Stimulated activated CD8-positive, alpha-beta memory T cell treated with anti-CD3 and anti-CD28 coated beads, Interleukin-4, amount 100 ng/mL, for 1 hour (primary cell): ENCODE measurements at places on chromosomes 7 and 10.

DNA sequence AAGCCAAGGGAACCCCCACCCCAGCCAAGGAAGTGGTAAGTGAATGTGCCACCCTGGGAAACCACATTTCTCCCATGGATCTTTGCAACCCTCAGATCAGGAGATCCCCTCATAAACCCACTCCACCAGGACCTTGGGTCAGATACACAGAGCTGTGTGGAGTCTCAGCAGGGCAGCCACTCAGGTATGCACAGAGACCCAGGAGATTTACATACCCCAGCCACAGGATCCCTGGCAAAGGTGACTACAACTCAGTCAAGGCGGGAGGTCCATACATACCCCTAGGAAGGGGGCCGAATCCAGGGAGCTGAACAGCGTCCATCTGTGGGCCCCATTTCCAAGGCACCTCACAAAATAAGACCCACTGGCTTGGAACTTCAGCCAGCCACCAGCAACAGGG lies 293.4 kb downstream of the CTNNA3 start:
- DNase-seq, result no peak

DNA sequence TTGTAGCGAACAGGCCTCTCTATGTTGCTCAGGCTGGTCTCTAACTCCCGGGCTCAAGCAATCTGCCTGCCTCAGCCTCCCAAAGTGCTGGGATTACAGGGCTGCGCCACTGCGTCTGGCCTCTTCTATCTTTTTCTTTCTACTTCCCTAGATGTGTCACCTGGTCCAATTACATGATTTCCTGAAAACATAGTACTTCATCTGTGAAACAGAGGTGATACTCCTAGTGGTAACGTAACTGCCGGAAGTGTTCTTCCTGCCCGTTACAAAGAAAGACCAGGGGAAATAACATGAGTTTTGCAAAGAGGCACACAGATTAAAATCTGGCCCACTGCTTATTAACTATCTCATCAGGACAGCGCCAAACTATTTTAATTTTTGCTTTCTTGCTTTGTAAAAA lies 18.4 kb upstream of the HGF start:
- no peak for DNase-seq

DNA sequence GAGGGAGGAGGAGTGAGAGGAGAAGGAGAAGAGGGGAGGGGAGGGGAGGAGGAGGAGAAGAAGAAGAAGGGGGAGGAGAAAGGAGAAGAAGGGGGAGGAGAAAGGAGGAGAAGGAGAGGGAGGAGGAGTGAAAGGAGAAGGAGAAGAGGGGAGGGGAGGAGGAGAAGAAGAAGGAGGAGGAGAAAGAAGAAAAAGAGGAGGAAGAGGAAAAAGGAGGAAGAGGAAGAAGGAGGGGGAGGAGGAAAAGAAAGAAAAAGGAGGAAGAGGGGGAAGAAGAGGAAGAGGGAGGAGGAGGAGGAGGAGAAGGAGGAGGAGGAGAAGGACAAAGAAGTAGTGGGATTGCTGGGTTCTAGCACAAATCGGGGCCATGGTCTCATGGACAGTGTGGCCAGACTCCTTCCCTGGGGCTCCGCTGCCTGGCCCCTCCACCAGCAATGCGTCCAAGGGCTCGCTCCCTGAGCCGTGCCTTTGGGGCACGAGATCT lies 4.2 kb upstream of the MAFK start:
- no peak for DNase-seq

DNA sequence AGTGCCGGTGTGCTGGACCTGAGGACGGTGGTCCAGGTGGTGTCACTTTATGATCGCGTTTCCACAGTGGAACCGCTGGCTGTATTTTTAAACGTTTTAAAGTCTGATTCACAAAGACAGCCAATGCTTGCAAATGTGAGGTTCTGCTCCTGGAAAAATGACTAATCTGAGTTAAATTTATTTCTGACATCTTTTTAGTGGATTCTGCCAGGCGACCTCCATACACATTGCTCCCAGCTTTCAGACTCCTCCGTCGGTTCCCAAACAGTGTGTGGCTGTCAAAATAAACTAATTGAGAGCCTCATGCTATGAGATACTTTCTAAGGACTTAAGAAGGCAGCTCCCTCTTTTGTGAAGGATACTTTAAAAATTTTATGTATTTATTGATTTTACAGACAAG lies 12.7 kb upstream of the TTYH3 start:
- DNase-seq, result no peak

DNA sequence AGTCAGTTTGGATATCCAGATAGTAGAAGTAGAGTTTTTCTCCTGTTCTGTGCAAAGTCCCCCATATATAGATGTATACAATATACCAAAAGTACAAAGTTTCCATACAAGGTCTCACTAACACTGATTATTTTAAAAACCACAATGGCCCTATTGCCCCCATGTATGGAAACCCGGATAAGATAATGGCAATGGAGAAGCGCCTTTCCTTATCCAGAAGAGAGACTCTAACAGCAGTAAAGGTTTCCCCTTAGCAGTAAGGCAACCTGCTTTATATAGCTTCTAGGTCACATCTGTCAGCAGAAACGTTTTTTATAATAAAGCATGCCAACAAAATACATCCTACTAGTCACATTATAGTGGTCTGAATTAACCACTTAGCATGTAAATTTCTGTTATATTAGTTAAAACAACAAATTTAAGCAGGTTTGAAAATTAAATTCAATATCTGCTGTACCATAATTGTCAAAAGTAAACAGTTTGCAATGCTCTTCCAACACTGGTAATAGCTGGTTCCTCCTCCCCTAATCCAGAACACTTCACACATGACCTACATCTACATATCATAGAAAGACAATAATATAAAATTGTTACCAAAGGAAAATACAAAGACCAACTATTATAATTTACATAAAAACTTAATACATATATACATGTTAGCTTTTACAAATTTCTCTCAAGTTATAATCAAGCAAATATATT lies 22.4 kb downstream of the USP6NL start:
- DNase-seq, result no peak

- DNase-seq, result no peak
These were observed 28.8 kb downstream of the CNOT4 start for GRCh38 chr7:135480966-135481597.

- no peak for DNase-seq
These were observed 167.9 kb upstream of the KIAA1217 start for GRCh38 chr10:24041034-24041433.

DNA sequence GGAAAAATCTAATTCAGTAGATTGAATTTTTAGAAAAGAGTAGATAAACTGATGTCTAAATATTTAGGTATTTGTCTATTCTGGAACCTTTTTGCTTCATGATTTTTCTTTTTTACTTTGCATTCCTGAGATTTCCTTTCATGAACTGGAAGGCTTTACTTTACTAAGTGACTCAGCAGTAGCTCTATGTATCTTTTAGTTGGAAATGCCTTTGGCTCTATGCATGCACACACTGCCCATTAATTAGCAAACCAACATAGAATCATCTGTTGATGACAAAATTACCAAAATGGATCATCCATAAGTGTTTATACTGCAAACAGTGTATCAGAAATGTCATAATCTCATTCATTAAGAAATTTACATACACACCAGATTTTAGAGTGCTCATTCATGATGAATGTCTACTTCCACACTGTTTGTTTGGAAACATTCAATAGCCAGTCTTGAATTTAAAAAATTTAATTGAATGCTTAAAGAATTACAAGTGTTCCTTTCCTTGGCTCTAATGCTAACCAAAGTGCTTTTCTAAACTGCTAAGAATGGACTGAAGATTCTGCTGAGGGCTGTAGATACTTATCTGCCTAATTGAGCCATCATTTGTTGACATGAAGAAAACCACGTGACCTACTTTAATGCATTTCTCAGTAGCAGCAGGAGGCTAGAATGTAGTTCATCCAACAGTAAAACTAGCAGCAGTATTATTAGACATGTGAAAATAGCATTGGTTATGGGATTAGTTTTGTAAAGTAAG lies 282.0 kb downstream of the ADK start:
- DNase-seq, result no peak

- no peak for DNase-seq
These were observed 12.6 kb downstream of the PDAP1 start for GRCh38 chr7:99395616-99396327.

- no peak for DNase-seq
These were observed 14.4 kb downstream of the SNX10 start for GRCh38 chr7:26305869-26306665.

- no peak for DNase-seq
These were observed 136.3 kb downstream of the DOCK1 start for GRCh38 chr10:127041552-127041951.

GRCh38 chr10:110337906-110338305 lies 33.2 kb upstream of the SMNDC1 start:
- DNase-seq, result no peak

DNA sequence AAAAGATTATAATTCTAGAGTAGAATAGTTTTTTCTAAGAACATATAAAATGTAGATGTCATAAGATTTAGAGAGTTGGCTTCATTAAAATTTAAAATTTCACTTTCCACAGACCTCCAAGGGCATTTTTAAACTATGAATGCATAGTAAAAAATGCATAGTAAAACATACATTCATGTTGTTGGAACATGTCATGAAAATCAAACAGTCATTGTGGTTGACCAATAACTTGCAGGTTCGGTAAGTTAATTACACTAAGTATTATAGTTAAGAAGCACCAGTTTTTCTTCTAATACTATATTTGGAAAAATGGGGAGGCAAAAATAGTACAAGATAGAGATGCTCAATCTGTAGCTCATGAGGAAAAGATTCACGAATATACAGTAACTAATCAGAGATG lies 61.5 kb upstream of the MACROH2A2 start:
- no peak for DNase-seq

DNA sequence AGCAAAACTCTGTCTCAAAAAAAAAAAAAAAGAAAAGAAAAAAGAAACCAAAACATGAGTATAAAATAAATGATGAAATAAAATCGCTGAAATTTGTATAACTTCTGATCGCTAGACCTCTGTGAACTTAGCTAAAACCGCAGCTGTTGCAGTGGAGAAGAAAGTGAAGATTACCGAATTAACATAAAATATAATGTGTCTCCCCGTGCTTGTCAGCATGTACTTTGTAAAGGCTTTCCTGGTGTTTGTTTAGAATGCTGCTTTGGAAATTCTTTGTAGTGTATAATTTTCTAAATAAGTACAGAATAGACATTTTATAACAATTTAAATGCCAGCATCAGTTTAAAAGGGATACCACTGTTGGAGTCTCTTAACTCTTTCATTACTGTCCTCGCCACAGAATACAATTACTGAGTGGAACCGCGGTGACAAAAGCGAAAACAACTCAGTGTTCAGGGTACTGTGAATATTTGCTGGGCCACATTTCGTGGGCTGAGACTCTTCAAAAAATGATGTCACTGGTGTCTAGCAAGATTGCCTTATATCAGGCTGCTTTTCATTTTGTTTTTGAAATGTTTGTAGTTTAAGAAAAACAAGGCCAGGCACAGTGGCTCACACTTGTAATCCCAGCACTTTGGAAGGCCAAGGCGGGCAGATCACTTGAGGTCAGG lies 167.7 kb downstream of the NSUN6 start:
- no peak for DNase-seq

GRCh38 chr7:91628742-91629141 lies 251.8 kb downstream of the MTERF1 start:
- no peak for DNase-seq

- DNase-seq, result no peak
These were observed 136.9 kb downstream of the GLI3 start for GRCh38 chr7:42100156-42100508.

DNA sequence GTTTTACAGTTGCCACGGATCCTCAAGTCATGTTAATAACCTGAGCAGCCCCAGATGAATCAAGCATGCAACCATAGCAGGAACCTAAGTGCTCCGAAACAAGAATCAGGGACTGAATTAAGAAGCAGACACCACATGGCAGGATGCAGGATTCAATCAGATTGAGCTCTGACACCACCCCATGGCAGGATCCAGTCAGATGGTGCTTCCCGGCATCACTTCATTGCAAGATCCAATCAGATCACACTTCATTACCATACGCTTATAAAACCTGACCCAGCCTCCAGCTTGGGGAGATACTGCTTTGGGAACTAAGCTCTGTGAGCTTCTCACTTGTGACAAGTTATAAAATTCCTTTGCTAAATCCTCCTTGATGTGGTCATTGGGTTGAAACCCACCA lies 55.3 kb downstream of the ABCB4 start:
- DNase-seq, result no peak

DNA sequence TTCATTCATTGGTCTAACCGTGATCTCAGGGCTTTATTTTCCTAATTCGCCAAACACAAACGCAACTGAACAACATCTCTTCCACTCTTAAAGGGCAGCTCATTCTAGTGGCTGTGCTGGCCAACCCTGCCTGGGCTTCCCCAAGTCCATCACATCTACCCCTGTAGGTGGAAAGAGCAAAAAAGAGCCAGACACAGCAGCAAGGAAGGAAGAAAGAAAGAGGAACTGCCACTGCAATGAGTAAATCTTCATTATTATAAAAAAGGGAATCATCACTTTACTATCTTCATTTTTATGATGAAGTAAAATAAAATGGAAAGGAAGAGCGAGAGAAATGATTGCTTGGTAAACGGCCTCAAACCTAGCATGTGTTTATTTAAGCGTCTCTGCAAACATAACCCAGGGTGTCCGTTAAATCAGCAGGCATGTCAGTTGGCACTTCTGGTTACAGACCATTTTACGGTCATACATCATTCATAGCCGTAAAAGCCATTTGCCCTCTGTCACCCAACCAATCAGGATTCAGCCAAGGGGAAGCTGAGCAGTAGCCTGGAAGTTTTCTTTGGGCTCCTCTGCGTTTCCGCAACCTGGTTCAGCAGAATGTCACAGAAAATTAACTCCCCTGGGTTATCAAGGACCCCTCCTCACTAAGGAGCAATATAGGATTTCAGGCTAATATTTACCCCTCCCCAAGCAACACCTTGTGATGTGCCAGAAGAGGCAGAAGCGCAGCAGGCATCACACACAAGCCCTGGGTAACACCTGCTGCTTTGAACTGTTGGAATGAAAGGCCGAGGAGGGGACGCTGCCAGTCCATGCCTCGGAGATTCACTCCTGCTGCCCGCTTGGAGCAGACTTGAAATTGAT lies 234.0 kb downstream of the SNX10 start:
- no peak for DNase-seq

GRCh38 chr7:54915870-54916598 lies 102.8 kb upstream of the EGFR start:
- no peak for DNase-seq

GRCh38 chr10:93926613-93927012 lies 32.8 kb downstream of the SLC35G1 start:
- no peak for DNase-seq
